Mesothelial cell of epicardium (in vitro differentiated cells): ENCODE measurements at places on chromosomes 5 and 9.

- no peak for DNase-seq
Observed at GRCh38 chr9:83182071-83182470, 119.1 kb upstream of the RASEF start.

GRCh38 chr9:27791311-27791710 is 218.0 kb upstream of the C9orf72 start:
- no peak for DNase-seq

- DNase-seq, result no peak
Observed at GRCh38 chr9:126945682-126946081, 31.1 kb downstream of the RALGPS1 start.

- DNase-seq, result no peak
Observed at GRCh38 chr9:126397056-126397455, 70.4 kb downstream of the MVB12B start.

DNA sequence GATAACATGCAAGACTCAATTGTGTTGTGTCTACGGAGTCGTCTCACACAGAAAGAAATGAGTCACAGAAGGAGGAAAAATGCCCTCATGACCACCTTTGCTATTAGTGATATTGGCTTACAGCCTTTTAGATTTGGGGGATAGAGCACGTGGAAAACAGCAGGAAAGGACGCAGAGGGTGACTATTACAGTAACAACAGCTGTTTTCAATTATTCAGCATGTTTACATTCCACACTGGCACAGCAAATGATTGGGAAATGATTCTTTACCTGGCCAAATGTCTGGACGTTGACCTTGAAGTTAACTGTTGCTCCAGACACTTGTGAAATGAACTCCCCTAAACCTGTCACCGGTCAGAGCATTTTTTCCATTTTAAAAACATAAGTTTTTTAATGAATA is 46.8 kb downstream of the APTX start:
- DNase-seq, result no peak

DNA sequence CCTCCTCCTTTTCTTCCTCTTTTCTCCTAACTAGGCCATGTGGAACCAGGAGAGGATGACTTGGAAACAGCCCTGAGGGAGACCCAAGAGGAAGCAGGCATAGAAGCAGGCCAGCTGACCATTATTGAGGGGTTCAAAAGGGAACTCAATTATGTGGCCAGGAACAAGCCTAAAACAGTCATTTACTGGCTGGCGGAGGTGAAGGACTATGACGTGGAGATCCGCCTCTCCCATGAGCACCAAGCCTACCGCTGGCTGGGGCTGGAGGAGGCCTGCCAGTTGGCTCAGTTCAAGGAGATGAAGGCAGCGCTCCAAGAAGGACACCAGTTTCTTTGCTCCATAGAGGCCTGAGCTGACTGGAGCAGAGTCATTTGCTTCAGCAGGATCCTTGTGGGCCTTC is 13.7 kb downstream of the NUDT2 start:
- no peak for DNase-seq
